ENCODE measurements at places on chromosomes 1 and 21.

GRCh38 chr1:68917456-68917855, 420.6 kb upstream of the DEPDC1 start:
- no peak for DNase-seq

GRCh38 chr1:21490774-21491487, 18.3 kb upstream of the ALPL start:
- no peak for DNase-seq

- DNase-seq: no peak
These were observed 170.5 kb upstream of the FGGY start for GRCh38 chr1:59126366-59126765.

- no peak for DNase-seq
These were observed 18.8 kb downstream of the RHBG start for GRCh38 chr1:156387870-156388173.

DNA sequence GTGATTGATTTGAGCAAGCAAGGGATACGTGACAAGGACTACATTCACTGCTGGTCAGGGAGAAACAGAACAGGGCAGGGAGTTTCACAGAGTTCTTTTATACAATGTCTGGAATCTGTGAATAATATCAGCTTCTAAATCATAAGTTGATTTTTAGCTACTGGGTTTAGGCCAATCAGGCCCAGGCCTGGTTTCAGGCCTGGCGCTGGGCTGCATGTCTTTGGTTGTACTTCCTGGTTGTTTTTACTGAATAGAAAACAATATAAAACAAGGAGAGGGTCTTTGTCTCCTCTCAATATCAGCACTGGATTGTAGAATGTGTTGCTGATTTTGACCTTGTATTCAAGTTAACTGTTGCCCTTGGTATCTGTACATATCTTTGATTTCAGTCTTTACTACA, 865 bp upstream of the AMY2A start:
- no peak for DNase-seq

DNA sequence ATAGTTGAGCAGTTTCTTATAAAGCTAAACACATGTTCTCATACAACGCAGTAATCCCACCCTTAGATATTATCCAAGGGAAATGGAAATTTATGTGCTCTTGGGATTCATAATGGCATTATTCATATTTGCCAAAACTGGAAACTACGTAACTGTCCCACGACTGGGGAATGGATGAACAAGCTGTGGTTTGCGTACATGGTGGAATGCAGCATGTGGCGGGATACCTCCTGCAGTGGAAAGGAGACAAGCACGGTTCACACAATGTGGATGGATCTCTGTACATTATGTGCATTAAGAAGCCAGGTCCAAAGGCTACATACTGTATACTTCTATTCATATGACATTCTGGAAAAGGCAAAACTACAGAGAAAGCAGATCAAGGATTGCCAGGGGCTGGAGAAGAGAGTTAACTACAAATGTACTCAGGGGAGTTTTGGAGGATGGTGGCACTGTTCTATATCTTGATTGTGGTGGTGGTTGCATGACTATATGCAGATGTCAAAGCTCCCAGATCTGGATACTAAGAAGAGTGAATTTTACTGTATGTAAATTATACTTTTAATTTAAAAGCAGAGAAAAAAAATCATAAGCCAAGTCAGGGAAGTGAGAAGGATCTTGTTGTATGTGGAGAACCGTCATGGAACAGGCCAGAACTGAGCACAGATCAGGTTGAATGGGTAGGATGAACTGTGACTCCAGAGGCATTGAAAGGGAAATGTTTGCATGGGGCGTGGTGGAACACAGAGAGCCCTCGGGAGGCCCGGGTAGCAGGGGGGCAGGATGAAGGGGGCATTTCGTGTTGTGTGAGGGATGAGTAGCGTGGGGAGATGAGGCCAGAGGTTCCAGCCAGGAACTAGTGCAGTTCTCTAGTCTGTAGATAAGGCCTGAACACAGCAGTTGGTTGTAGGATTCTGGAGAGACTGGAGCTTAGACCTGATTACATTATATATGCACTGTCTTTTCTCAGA, 90.7 kb downstream of the GALNT2 start:
- DNase-seq: no peak

DNA sequence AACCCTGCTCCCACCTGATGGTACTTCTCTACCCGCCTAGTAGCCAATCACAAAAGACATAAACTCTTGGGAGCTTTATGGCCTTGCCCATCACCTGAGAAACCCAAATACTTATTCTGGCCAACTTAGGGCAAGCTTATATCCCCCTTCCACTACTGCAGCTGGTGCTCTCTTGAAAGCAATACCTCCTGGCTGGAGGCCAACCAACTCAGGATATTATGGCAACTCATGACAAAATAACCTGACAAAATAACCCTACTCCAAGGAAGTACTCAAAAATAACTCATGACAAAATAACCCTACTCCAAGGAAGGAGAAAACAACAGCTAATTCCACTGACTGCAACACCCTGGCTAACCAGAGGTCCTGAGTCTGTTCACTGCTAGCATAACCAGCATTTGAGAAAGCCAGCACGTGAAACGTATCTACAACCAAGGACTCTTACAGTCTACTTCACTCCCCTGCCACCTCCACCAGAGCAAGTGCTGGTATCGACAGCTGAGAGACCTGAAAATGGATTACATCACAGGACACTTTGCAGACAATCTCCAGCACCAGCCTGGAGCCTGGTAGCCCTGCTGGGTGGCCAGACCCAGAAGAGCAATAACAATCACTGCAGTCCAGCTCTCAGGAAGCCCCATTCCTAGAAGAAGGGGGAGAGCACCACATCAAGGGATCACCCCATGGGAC, 179.9 kb downstream of the COL24A1 start:
- DNase-seq: no peak

GRCh38 chr1:40980453-40981121, 1.1 kb downstream of the CTPS1 start:
- DNase-seq: no peak

- DNase-seq: no peak
These were observed 175.6 kb upstream of the C1orf105 start for GRCh38 chr1:172244865-172245264.

DNA sequence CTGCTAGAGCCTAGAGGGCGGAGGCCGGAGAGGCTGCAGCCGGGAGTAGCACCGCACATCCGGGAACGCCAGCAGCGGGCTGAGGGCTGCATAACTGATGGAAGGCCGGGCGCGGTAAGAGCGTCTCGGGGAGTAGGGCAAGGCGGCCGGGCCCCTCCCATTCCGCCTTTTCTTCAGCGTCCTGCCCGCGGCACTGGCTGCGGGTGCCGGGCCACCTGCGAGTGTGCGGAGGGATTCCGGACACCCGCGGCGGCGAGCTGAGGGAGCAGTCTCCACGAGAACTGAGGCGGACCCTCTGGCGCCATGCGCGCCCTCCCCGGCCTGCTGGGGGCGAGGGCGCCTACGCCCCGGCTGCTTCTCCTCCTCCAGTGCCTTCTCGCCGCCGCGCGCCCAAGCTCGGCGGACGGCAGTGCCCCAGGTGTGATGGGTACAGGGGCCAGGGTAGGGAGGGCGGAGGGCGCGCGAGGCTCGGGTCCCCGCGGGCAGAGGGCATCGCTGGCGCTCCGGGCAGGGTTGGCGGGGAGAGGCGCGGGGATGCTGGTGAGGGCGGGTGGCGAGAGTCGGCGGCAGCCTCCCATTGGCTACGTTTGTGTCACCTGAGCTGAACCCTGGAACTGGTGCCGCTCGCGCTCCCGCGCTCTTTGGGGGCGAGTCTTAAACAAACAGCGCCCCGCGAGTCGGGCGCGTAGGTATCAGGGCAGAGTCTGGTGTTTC, 334.4 kb downstream of the SRGAP2C start:
- peak; percentile 62 for DNase-seq

DNA sequence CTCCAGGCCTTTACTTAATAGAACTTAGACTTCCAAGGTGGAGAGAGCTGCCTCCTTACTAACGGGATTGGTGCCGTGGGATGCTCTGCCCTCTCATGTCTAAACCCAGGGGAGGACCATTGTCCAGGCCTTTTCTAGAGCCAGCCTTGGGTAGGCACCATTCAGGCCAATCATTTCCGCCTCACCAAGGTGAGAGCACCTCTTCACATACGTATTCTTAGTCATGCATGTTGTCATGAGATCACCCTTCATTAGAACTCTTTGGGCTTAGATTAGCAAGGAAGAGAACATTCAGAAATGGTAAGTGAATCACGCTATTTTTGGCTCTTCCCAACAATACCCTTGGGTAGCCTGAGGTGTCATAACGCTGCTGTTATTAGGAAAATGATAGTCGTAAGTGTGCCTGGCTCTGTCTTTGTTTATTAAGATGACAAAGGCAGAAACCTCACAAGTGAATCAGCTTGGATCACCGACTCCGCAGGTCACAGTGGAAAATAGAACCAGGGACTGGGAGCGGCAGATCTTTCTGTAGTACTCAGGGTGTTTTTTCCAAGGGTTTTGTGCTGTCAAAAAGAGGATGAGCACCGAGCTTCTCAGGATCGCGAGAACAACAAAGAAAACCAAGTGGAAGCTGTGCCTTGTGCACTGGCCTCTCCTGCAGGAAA, 55.0 kb downstream of the HUNK start:
- DNase-seq: no peak

DNA sequence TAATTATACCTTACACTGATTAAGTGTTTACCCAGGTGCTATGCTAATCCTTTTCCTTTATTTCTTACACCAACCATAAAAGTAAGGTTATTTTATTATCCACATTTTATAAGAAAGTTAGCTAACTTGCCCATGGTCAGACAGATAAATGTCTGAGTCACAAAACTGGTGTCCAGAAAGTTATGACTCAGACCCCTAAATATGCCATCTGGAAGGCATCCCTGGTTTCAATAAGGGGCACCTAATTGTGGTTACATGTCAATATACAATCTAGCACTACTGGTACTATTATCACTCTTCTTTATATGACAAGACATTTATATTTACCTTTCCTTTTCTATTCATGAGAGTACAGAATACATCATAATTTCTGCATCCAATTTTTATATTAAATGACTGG, 496.5 kb upstream of the ADGRL2 start:
- DNase-seq: no peak

DNA sequence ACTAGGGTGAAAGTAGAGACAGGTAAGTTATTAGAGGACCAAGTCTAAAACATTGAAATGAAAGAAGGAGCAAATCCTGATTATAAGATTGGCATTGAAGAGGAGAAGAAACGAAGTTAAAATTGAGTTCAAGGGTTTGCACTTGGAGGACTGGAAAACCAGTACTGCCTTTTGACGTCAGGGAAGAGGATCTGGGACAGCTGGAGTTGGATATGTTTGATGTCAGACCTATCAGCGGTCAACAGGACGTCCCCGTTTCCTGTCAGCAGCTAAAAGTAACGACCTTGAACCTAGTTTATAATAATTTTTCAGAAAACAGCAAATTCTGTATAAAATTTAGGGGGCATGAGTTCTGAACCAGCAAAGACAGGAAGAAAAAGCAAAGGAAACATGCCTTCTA, 1.2 kb upstream of the NID1 start:
- no peak for DNase-seq

DNA sequence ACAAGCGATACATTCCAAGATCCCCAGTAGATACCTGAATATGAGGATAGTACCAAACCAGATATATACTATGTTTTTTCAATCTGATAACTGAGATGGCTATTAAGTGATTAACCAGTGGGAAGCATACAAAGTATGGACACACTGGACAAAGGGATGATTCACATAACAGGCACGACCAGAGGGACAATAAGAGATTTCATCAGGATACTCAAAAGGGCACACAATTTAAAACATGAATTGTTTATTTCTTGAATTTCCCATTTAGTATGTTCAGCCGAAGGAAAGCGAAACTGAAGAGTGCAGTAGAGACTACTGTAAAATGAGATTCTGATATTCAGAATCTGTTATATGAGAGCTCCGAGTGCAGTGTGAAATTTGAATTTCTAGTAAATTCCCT, 10.6 kb downstream of the ZZZ3 start:
- DNase-seq: no peak

DNA sequence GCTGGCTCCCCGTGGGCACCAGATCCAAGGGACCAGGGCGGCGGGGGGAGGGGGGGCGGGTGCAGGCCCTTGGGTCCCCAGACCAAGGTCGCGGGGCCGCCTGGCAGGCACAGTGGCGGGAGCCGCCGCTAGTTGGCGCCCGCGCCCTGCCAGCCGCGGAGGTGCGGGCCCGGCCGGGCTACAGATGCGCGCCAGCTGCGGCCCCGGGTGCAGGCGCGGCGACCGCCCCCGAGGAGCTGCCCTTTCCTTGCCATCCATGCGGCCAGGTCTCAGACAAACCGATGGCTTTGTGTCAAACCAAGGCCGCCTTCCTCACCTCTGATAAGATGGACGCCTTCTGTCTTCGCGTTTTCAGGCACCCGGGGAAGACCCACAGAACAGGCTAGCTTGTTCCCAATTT, 2.2 kb upstream of the RUNX3 start:
- no peak for DNase-seq

DNA sequence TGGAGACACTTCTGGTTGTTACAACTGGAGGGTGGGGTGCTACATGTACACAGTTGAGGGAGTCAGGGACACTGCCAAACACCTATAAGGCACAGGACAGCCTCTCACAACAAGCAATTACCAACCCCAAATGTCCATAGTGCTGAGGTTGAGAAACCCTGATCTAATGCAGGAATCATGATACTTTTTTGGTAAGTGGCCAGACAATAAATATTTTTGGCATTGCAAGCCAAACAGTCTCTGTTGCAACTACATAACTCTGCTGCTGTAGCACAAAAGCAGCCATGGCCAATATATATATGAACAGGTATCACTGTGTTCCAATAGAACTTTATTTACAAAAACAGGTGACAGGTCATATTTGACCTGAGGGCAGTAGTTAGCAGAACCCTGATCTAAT, 177.5 kb downstream of the ASTN1 start:
- DNase-seq: no peak

DNA sequence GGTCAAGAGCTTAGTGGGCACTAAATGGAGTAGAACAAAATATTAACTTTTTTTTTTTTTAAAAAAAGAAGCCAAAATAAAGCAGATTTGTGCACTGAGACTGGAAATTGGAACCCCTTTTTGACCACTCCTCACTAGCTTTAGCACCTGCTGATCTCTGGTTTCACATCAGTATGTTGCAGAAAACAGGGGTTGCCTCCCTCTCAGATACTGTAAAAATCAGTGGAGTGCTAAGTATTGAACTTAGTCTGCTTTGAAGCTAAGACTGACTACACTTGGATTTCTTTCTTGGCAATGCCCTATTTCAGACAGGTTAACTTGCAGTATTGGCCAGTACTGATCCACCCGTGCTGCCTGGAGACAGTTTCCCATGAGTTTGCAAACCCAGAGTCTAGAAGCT, 2.7 kb upstream of the KIAA0040 start:
- DNase-seq: no peak

GRCh38 chr1:53219711-53220110, 723 bp downstream of the CZIB start:
- DNase-seq: no peak

- no peak for DNase-seq
These were observed 57.5 kb upstream of the ABCG1 start for GRCh38 chr21:42161401-42161955.

- DNase-seq: peak; percentile 82
These were observed 245.3 kb upstream of the RUNX1 start for GRCh38 chr21:35294231-35294898.
